Activated T-helper 1 cell treated with anti-CD3 and anti-CD28 coated beads, Interleukin-2, amount 50 U/mL, for 16 hours (primary cell): ENCODE measurements at places on chromosomes 5 and 9.

- no peak for DNase-seq
These were observed 247.0 kb downstream of the YTHDC2 start for GRCh38 chr5:113760486-113760885.

DNA sequence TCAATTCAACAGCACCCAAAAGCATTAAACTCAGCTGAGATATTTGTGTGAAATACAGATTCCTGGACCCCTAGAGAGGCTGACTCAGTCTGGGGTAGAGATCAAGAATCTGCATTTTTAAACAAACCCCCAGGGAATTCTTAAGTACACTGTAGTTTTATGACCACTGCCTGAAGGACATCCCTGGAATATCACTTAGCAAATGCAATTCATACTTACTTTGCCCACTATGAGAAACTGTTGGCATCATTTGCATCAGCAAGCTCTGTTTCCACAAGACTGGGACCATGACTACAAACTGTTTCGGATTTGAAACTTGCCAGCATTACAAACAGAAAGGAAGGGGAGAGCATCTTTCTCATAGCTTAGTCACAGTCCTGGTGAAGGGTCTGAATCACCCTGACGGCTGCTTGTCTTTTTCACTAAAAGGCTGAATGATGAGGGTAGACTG, 63.7 kb downstream of the MLLT3 start:
- peak; percentile 4 for DNase-seq

- no peak for DNase-seq
These were observed 33.6 kb downstream of the IRF1 start for GRCh38 chr5:132456987-132457361.

DNA sequence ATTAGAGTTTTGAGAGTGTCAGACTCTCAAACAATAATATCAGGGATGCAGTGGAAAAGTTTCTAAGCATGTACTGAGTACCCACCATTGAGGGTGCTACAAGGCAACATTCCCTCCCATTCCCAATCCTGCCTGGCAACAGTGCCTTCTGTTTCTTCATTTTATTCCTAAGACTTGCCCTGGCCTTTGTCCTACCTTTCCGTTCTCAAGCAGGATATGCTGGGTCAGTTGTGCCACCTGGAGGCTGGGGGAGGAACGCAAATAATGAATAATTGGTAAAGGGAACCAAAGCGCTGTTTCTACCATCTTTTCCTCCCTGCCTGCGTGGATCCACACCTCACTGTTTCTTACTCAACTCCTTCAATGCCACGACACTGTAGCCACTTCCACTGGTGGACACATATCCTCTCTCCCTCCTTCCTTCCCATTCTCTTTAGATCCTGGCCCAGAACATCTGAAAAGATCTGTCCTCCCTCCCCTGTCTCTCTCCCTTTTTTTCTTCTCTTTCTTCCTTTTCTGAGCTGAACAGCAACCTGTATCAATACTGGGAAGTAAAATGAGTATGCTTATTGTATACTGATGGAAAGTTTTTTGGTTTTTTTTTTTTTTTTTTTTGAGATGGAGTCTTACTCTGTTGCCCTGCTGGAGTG, 149.5 kb downstream of the C9orf152 start:
- peak; percentile 9 for DNase-seq

DNA sequence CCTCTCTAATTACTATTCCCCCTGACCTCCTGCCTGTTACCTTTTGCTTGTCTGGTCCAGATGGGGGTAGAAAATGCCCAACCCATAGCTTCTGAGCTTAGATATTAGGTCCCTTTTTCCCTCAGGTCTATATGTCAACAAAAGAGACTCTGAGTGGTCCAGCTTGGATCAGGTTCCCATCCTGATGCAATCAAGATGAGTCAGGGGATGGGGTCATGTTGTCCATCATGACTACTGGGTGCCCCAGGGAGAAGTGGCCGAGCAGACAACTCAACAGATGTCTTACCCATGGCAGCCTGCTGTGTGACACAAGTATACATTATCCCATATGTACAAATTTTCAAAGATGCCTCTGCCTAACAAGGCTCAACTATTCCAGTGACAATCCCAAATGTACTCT, 9.1 kb upstream of the ANKH start:
- DNase-seq: no peak

DNA sequence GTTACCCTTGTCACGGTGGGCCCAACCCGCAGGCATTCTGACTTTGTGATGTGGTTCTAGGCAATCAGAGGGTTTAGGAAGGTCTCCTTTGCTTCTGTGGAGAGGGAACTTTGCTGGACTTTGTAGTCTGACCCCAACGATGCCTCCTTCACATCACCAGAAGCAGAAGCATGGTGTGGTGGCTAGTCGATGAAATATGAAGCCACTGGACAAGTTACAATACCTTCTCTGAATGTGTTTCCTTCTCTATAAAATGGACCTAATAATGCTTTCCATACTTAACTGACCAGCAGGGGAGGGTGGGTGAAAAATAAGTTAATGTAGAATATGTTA, 607 bp downstream of the SPEF2 start:
- DNase-seq: no peak

DNA sequence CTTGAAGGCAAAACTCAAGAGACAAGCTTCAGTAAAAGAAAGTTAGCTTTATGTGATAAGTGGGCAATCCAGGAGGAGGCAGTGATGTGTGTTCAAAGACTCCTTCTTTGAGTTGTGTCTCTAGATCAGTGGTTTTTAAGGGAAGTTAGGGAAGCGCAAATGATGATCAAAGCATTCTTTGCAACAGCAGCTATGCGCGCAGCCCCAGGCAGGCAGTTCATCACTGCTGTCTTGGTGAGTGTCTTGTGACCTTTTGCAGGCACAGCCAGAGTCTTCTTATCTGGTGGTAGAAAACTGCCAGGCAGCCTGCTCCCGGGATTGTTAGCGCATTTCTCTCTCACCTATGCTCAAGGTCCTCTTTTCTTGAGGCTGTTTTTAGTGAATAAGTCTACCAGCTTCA, 40.3 kb upstream of the CLK4 start:
- no peak for DNase-seq

- DNase-seq: no peak
These were observed 167.9 kb upstream of the PAPPA start for GRCh38 chr9:115985657-115986056.

DNA sequence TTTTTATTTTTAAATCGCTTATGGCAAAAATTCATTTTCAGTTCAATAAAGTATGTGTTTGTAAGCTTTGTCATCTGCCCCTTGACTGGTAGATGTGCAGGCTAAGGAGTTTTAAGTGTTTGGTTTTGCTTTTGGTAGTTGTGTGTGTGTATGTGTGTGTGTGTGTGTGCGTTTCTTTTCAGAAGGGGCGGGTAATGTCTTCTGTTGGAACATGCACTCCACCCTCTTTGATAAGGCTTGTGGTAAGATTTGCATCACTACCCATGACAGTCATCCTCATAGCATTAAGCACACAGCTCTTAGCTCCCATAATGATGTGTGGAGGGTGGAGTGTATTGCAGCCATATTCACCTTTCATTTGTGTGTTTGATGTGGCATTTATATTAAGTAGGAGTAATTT, 92.1 kb upstream of the FSD1L start:
- DNase-seq: no peak

GRCh38 chr5:10586555-10586954, 22.7 kb downstream of the ANKRD33B start:
- DNase-seq: no peak

DNA sequence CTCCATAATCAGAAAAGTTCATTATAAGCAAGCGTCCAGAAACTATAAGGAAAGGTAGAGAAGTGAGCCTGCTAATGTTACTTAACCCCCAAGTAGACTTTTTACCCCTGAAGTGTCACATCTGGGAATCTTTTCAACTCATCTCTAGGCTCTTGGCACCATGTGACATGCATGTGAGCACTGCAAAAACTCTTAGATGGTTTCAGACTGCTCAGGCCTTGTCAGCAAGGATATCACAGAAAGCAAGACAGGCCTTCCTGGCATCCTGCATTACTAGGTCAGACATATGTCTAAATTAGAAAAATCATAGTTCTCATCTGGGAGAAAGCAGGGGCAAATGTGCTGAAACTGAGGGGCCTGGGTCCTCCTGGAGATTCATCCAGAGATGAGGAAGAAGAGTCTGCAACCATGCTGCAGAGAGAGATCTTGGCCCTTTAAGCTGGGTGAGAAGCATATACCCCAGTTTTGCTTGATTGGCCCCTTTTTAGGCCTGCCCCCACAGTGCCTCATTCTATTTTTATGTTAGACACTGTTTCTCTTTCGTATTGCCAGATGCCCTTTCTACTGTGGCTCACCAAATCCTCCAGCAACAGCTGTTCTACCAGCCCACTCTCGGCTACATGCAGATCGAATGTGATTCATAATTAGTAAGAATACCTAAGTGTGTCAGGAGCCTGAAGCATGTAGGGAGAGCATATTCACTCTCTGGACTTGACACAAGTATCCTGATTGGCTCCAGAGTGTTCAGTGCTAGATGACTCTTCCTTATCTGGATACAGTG, 19.0 kb downstream of the TMEM8B start:
- DNase-seq: no peak

GRCh38 chr5:14417792-14418765, 163.5 kb upstream of the OTULINL start:
- DNase-seq: no peak

GRCh38 chr9:86764221-86764624, 183.1 kb downstream of the GAS1 start:
- no peak for DNase-seq

- DNase-seq: no peak
These were observed 42.8 kb upstream of the IL6ST start for GRCh38 chr5:56037531-56038010.

DNA sequence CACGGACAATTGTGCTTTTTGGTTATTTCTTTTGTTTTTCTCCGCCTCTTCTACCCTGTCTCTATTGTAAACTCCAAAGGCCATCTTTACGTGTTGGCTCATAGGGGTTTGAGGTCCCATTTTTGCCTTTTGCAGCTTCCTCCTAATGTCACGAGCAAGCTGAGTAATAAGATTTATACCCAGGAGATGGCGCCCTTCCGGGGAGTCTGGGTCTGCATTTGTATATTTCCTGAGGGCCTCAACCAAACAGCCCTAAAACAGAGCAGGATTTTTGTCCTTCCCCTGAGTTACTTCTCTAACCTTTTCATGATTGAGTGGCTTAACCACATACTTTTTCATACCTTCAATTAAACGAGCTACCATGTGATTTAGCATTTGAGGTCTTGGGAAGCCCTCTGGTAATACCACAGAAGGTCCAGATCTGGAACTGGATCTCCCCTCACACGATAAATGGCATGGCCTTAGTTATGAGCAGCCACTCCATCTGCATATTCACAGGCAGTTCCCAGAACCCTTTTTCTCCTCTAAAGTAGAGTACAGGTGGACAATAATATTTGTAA, 11.2 kb upstream of the CFAP95 start:
- DNase-seq: no peak

DNA sequence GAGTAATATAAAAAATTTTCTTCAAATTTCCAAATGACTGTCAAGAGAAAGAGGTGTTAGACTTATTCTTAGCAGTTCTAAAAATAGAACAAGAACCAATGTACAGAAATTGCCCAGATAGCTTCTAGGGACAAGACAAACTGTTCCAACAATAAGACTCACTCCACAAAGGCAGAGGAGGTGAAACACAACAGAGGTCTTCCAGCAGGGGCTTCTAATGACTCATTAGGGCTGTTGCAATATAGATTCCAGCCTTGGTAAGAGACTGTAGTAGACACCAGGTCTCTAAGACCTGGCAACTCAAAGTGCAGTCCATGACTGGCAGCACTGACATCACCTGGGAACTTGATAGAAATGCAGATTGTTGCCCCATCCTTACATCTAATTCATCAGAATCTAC, 134.6 kb upstream of the VLDLR start:
- no peak for DNase-seq

DNA sequence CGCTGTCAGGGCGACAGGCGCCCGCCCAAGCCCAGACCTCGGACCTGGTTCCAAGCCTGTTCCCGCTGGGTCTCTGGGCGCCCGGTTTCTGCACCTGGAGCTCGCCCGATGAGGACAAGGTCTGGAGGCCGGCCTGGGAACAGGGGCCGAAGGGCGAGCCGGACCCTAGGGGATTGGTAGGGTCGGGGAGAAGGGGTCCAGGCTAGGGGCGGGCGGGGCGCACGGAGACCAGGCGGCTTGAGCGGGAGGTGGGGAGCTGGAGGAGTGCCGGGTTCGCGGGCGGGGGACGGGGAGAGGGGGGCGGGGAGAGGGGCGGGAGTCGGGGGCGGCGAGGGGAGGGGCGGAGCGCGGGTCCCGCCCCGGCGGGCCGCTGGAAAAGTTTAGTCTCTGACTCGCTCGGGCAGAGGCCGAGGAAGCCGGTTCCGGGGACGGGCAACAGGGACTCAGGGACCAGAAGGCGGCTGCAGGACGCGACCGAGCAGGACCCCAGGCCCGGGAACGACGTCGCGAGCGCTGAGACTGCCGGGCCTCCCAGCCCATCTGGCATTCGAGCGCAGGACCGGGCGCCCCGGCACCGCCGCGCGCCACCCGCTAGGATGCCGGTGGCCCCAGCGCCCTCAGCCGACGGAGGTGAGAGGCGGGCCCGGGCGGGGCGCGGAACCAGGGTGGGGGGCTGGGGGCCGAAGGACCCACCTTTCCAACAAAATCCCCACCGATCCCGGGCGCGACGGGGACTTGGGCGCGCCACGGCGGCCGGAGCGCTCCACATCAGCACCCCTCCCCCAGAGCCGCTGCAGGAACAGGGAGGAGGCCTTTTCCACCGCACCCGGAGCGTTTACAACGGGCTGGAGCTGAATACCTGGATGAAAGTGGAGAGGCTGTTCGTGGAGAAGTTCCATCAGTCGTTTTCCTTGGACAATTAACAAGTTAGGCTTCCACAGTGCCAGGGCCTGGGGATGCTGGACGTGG, at the start of gene S1PR3:
Gene S1PR3 (plus strand): TSS at position 403 of the 969 bp plus-strand sequence. CDS start 9,733 bp downstream, outside the sequence.
- DNase-seq: no peak

- no peak for DNase-seq
These were observed 130.5 kb upstream of the HAND1 start for GRCh38 chr5:154608531-154609011.
